ENCODE measurements at places on chromosomes 3 and 15.

GRCh38 chr3:30616347-30617027, 10.1 kb downstream of the TGFBR2 start:
- DNase-seq: peak; percentile 46

DNA sequence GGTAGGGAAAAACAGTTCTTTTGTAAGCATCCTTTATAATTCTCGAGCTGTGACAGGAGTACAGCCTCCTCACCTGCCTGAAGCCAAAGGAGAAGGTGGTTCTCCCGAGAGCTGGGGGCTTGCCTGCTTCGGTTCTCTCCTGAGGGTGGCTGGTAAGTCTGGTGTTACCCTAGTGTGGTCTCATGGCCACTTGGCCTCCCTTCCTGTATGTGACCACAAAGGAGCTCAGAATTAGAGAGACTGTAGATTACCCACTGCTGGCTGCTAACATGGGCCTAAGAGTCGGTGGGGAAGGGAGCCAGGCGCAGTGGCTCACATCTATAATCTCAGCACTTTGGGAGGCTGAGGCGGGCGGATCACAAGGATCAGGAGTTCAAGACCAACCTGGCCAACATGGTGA, 12.6 kb downstream of the PDHB start:
- no peak for DNase-seq

DNA sequence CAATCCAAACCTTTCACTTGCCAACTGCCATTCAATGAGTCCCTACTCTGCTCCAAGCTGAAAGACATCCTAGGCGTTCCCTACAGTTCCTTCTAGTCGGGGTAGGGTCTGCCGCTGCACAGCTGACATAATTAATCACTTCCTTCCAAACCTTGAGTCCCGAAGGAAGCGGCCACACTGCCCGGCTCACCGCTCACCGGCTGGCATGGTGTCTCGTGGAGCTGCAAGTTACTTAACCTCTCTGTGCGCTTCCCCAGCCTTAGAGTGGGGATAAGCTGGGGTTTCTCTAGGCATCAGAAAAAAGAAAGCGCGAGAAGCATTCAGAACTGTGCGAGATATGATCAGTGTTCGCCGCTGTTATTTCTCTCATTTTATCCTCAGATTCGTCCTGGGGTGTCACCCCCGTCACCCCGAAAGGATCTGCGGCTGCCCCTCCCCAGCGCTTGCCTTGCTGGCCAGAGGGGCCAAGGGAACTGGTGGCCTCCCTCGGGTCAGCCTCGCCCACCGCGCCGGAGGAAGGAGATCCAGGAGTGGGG, 748 bp downstream of the MRPS25 start:
- peak; percentile 9 for DNase-seq

DNA sequence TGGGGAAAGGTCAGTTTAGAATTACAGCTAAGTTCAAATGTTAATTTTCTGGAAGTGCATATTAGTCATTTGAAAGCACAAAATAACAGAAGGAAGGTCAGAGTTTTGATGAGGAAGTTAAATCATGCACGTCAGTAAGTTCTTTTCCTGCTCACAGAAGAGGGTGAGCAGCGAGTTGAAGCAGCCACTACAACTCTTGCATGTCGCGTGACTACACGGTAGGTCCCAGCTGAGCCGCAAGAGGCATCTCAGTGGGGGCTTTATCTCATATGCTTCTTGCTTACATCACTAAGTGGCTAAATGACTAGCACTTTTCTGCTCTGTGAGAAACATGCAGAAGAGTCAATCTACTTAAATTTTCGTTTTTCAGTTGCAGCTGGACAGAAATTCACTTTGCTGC, 21.3 kb upstream of the SEC62 start:
- DNase-seq: no peak

GRCh38 chr15:94395640-94396039, 164.3 kb downstream of the MCTP2 start:
- DNase-seq: no peak

GRCh38 chr15:61441891-61442290, 212.8 kb upstream of the RORA start:
- DNase-seq: no peak

DNA sequence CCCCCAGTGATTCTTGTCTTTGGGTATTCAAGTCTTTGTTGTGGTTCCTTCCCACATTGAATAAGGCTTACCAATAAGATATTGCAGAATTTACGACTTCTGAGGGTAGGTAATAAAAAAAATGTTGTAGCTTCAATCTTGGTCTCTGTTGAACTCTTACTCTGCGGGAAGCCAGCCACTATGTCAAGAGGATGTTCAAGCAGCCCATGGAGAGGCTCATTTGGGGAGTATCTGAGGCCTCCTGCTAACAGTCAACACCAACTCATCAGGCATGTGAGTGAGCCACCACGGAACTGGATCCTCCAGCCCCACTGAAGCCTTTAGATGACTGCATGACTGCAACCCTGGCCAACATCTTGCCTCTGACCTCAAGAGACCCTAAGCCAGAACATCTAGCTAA, 3.2 kb upstream of the TBC1D23 start:
- DNase-seq: no peak

All from CD4-positive, alpha-beta T cell treated with Interleukin-15 for 4 hours (primary cell).